ENCODE measurements at places on chromosomes 2 and 18.

DNA sequence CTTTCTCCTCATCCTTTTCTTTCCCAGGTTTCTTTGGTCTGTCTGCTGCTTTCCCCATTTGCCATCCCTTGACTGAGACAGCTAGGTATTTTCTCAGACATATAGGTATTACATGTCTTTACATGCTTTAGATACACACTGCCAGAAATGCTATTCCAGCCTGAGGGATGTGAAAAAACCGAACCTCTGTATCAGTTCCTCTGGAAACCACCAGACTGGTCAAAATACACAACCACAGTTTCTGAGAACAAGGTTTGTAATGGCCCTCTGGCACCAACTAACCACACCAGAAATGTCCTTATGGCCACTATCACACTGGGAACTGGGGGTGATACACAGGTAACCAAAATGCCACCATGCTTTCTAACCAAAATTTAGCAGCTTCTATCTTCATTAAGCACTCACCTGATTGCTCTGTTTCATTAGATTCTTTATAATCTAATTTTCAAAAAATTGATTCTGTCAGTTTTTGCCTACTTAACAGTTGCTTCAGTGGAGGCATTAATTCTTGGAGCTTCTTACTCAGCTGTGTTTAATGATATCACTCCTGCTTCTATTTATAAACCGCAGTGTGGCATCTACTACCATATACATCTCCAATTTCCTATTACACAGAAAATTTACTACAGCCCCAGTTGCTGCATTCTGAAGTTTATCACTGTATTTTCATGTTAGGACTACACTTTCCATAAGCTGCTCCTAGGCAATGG, 243.5 kb downstream of the WDPCP start:
- no peak for DNase-seq

DNA sequence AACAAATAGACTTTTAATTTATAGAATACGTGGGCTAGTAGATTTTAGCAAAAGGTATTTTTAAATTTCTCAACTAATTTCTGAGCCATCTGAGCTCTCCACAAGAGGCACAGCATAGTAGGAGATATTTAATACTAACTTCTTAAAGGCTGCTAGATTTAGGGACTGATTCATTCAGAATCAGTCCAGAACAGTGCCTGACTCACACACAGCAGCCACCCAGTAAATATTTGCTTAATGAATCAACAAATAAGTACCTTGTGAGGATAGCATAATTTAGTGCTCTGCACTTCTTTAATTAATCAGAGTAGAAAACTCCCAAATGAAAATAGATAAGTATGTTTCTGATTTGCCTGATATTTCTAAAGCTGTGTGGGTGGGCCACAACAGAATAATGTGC, 35.6 kb upstream of the SYT4 start:
- DNase-seq = no peak

DNA sequence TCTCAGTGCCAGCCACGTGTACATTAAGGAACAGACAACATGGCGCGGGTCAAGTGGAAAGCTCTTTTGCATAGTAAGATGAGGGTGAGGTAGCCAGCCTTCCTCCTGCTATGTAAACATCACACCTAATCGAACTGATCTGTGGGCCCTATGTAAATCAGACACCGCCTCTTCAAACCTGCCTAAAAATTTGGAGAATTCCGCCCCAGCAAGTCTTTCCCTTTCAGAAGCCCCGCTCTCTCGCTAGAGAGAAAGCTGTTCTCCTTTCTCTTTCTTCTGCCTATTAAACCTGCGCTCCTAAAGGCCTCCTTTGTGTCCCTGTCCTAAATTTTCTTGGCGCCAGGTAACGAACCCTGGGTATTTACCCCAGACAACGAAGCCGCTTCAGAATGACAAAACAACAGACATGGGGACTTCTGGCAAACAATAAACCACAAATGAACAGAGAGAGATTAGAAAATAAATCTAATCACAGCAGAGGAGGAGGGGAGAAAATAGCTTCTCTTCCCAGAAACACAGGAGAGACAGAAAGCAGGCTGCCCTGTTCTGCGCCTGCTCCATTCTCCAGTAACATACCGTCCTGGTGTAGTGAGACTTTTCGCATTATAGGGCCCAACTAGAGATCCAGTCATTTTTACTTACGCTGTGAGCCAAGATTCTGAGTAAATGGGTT, 31.9 kb upstream of the CYP1B1 start:
- DNase-seq = no peak

DNA sequence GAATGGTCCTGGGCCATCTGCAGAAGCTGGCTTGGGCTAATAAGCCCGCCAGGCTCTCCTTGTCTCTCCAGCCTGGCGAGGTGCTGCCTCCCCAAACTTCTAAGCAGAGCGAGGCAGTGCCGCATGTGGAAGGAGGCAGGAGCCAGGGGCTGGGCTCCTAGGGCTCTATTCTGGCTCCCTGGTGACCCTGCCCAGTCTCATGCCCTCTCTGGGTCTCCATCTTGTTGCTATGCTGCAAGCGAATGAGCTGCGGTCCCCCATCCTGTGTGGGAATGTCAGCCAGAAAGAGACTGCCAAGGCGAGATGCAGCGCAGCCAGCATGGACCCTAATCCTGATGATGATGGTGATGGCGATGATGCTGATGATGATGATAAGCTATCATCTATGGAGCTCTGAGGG, 48.7 kb downstream of the TNS1 start:
- no peak for DNase-seq

GRCh38 chr18:26470011-26470637, 78.2 kb downstream of the KCTD1 start:
- DNase-seq = no peak

DNA sequence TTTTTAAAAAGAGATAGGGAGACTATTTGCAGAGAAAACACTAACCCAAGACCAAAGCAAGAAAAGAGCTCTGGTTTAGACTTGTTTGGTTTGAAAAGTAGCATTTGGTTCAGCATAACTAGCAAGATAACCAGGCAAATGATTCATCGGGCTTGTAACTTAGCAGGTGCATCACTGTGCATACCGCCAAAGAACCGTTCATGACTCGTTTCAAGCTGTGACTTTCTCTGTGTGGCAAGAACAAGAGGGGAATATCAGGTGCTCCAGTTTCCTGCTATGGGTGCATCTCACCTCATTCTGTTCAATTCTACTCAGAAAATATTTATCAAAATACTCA, 244.9 kb downstream of the ETAA1 start:
- peak; percentile 23 for DNase-seq

GRCh38 chr2:64482765-64483504, 29.0 kb downstream of the LGALSL start:
- no peak for DNase-seq

- no peak for DNase-seq
Observed at GRCh38 chr2:108944601-108945331, 44.3 kb downstream of the EDAR start.

DNA sequence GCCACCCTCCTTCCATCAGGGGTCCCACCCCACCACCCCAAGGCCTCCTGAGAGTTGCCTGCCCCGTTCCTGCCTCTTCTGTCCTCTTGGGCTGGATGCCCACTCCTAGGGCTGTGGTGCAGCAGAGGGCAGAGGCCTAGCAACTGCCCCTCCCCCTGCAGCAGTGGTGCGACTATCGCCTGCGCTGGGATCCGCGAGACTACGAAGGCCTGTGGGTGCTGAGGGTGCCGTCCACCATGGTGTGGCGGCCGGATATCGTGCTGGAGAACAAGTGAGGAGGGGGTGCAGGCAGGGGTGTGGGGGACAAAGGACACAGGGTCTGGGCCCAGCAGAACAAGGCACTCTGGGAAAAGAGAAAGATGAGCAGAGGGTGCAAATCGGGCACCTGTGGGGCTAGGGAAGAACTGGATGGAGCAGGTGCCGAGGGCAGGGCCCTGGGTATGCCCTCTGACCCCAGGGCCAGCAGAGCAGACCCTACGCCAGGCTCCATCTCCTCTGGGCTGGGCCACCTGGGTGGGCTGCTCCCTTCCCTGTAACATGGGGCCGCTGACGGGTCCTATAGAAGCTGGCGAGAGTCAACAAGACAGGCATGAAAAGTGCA, 1.0 kb downstream of the CHRNG start:
- DNase-seq = no peak

DNA sequence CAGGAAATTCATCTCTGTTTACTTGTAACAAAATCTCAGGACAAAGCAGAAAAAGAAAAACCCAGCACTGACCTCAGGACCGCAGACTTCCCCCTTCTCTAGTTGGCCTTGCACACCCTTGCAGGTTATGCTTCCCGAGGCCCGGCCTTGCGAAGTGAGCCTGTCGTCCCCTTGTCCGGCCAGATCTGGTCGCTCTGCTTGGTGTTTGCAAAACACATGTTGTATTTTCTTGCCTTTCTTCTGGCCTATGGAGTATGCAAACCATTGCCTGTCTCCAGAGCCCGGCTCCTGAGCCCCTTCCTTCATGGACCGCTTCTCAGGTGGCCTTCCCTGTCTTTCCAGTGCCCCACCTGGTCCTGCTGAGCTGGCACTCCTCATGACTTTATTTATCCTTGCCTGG, 4.8 kb downstream of the IMPA2 start:
- no peak for DNase-seq

- DNase-seq = peak; percentile 74
Observed at GRCh38 chr2:26086155-26086637, 52.3 kb downstream of the RAB10 start.

DNA sequence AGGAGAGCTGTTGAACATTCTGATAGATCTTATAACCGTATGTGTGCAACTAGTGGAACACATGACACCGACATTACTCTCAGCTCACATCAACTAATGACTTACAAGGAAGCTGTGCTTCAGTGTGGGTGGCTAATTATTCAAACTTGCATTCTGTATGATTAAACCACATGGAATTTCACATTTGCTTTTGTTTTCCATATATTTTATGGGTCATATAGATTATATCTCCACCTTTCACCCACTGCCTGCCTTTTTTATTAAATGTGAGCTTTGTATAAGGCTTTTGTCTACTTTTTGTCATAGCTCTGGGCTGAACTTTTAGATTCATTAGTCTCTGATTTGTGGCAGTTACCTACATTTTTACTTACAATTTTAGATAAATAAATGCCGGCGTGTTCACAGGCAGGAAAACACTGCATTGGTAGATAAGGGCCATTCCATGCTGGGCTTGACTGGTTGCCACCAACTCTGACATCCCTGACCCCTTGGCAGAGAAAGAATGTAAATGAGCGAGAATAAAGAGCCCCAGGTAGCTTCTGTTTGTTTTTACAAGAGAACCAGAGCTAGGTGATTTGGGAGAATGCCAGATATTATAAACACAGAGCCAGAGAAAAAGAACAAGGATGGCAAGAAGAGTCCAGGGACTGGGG, 35.7 kb downstream of the LYPD6 start:
- peak; percentile 63 for DNase-seq

DNA sequence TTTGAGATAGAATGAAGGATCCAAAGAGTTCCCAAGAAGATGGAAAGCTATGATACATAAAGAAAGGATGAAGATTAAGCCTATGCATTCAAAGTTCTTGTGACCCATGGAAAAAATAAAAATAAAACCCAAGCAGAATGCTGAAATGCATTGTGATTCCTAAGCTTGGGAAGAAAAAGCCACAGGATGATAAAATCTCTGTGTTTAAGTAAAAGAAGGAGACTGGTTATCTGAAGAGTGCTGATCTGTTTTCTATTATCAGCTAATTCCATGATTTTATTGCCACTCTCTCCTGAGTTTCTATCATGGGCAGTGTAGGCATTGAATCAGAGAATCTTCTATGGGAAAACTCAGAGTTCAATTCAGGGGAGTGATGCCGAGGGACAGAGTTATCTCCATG, 103.1 kb upstream of the LTBP1 start:
- DNase-seq = no peak

DNA sequence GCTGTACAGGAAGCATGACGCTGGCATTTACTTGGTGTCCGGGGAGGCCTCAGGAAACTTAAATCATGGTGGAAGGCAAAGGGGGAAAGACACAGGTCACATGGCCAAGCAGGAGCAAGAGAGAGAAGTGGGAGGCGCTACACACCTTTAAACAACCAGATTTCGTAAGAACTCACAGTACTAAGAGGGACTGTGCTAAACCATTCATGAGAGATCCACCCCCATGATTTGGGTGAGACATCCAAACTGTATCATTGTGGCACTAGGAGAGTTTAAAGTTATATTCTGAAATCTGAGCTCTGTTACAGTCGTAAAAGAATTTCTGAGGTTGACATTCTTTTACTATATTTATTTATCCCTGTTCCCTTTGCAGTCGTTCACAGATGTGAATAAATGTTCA, 116.6 kb downstream of the ICA1L start:
- DNase-seq = no peak

DNA sequence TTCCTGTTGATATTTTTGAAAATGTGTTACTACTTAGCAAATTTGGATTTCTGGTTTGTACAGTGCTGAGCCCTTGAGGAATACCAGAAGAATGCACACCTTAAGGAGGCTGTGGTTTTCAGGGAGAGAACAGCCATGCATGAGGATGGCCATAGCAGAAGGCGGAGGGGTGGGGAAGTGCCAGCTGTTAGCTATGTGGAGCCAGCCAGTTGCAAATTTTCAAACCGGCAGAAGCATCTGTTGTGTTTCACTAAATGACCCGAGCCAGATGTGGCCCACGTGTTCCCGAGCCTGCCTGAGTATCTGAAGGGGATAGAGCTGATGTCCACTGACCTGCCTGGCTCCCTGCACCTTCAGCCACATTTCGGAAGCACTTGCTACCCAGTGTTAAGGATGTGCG, 16.4 kb upstream of the RBM44 start:
- DNase-seq = no peak

GRCh38 chr2:238042849-238043584, 17.8 kb upstream of the SCLY start:
- DNase-seq = peak; percentile 7

Data from fibroblast of villous mesenchyme (primary cell).